Ammon's horn (tissue), 1 donor: ENCODE measurements at places on chromosomes 6 and 20.
A peak's percentile ranks its signal among the peaks of the same experiment; 100 is the strongest.

GRCh38 chr6:124823240-124824111, 138.8 kb upstream of the RNF217 start:
- DNase-seq: no peak

DNA sequence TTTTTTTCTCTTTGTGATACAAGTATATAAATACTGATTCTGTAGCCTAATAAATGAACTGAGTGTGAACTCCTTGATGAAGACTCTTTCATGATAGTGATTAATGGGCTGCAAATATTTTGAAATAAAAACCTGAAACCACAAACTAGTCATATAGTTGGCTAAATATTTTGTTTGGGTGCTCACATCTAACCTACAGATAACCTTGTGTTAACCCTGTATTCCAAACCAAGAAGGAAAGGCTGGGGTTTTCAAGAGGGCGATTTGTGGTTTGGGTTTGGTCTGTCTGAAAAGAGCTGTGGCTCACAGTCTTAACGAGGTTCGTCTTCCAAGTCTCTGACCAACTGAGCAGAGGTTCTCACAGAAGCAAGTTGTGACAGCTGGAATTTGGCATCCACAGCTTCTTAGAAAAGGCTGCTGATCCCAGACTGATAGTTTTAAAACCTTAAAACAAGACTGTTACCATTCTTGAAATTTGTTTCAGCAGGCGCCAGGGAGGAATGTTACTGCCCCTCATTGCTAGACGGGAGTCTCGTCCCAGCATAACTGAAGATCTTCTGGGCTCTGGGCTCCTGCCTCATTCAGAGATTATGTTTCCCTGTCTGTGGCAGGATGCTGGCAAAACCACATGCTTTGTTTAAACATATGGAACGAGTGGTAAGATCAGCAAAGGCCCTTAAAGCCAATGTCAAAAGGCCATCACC, 736.4 kb upstream of the MARCKS start:
- DNase-seq: no peak

- DNase-seq: no peak
These were observed 28.8 kb downstream of the FITM2 start for GRCh38 chr20:44282192-44282591.

DNA sequence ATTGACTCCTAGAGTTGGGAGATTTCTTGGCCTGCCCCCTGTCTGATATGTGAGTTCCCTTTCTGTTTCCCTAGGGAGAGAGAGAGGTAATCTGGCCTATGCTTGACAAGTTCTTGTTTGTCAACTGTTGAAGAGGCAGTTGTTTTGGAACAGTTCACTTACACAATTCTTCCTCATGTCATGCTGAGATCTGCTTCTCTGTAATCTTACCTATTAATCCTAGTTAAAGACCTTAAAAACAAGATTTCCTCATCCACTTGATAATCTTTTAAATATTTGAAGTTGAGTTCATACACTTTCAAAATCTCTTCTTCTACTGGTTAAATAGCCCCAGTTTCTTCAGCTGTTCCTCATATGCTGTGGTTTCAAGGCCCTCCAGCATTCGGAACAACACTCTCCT, 89.9 kb downstream of the FIG4 start:
- DNase-seq: no peak

GRCh38 chr20:19992996-19993908, 23.9 kb upstream of the NAA20 start:
- no peak for DNase-seq

DNA sequence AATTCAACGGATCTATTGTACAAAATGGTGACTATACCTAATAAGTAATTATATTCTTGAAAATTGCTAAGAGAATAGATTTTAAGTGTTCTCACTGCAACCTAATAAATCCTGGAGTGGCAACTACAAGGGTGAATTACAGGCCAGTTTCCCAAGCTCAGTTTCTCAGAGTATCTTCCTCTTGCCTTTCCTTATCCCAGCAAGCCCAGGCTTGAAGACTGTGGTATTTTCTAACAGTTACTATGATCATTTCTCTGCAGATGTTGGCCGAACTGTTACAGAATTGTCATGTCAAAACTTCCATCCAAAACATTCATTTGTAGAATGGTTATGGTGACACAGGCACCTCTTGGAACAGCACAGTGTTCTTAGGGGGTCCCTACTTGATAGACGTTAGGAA, 138.1 kb upstream of the PTCHD4 start:
- no peak for DNase-seq

DNA sequence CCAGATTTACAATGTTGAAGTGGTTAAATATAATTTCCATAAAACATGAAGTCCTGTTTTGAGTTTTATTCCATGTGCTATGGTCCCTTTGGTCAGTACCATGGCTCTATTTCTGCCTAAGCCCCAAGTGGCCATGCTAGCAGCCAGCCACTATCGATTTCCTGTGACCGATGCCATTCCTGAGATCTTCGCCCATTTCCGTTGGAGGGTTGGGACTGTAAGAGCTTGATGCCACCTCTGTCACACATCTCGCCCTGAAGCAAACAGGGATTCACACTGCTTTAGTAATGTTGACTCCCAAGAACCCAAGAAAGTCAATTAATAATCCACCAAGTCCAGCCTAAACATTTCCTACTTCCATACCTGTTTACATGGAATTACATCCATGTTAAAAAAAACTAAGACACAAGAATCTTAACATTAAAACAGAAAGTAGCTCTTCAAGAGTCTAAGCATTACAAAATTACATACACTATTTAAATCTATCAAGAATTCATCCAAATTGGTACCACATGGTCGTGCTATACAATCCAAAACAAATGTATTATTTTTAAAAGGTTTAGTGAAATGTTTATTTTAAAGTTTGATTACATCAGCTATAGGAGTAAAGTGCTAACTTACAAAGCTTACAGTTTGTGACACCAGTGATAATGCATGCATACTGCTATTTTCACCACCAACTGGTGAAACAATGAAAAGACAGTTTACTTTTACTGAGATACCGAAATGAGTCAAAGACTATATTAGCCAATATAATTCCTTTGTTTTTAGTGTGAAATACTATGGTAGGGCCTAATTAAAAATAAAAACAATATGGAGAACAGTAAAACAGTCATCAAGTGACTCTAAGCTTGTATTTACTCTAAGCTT, 2.5 kb downstream of the RBM39 start:
- no peak for DNase-seq

- no peak for DNase-seq
These were observed 6.5 kb downstream of the ASXL1 start for GRCh38 chr20:32364554-32365208.

GRCh38 chr20:17579369-17580039, 9.6 kb downstream of the DSTN start:
- DNase-seq: no peak

DNA sequence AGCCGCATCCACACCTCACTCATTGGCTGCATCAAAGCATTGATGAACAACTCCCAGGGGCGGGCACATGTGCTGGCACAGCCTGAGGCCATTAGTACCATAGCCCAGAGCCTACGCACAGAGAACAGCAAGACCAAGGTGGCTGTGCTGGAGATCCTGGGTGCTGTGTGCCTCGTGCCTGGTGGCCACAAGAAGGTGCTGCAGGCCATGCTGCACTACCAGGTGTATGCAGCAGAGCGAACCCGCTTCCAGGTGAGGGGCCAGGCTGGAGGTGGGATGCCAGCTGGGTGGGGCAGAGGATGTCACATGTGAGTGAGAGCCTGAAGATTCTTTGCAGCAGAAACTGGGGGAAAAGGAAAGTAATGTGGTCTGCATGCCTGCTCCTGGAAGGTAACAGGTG, 66.7 kb downstream of the MOCS1 start:
- DNase-seq: no peak

DNA sequence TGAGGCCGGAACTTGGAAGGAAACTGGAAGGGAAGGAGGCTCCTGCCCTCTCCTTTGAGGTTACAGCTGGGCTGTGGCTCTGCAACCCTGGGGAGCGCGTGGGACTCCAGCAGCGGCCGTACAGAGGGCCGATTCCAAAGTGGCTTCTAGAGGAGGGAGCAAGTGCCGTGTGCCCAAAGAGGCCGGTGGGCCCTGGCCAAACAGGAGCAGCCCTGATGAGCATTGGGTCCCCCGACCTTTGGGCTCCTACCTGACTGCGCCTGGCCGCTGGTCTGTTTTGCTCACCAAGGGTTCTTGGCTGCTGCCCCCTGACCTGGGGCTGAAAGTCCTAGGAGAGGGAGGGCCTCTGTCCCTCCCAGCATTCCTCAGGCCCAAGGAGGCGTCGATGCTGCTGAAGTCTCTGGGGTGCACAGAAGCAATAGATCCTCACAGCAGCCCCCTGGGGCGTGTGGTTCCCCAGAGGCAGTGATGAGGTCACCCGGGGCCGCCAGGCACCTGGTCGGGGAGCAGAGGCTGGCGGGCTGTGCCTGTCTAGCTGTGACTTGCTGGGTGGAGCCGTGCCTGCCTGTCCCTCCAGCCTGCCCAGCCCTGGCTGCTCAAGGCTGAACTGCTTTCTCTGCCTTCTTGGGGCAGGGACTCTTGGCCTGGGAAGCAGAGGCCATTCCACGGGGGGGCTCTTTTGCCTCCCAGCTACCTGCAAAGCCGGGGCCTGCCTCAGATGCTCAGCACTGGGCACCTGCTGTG, 9.8 kb downstream of the RBM38 start:
- no peak for DNase-seq

DNA sequence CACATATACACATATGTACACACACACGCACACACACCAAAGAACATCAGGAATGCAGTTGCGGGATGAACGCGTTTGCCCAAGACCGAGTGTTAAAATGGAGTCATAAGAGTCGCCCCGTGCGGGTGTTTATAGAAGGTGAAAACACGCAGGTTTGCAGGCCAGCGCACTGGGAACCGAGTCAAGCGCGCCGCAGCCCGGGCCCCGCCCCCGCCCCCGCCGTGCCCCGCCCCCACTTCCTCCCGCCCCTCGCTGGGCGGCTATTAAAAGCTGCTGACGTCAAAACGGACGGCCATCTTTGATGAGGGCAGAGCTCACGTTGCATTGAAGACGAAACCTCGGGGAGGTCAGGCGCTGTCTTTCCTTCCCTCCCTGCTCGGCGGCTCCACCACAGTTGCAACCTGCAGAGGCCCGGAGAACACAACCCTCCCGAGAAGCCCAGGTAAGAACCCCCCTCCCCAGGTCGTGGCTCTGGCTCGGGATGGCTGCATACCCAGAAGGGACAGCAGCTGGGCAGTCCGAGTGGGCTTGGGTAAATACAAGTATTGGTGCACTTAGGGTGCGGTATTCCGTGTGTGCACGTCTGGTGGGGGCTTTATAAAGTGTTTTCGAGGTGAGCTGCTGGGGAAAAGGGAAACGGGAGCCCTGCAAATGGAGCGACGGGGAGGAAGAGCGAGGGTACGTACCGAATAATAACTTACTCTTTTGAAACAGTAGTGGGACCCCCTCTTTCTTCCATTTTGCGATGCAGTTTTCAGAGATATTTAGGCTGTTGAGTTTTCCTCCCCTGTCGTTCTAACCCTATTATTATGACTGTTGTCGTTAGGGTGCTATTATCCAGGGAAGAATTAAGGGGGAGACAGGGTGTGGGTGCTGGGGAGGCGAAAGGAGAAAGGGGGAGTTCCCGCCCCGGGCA, at the start of gene SNAP25:
Gene SNAP25, plus strand, starts transcription at position 295 of the 916 bp plus-strand sequence. CDS start 56,662 bp downstream, outside the sequence.
- peak; percentile 92 for DNase-seq

- no peak for DNase-seq
These were observed 21.9 kb downstream of the PYGB start for GRCh38 chr20:25269833-25270170.

DNA sequence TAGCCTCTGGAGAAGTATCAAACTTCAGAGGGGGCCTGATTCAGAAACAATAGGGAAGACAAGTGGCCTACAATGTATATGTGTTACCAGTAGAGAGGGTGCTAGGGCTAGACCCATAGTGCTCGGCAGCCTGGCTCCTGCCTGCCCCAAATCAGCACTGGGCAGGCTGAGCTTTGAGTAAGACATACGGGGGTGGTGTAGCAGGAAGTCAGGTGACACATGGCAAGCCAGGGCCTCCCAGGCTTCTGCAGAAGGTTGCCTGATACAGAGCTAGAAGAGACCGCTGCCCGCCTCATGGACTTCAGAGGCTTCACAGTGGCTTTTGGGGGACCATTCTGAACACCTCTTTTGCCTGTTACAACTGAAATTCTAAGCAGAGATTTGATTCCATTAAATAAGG, 43.4 kb downstream of the RALY start:
- no peak for DNase-seq

DNA sequence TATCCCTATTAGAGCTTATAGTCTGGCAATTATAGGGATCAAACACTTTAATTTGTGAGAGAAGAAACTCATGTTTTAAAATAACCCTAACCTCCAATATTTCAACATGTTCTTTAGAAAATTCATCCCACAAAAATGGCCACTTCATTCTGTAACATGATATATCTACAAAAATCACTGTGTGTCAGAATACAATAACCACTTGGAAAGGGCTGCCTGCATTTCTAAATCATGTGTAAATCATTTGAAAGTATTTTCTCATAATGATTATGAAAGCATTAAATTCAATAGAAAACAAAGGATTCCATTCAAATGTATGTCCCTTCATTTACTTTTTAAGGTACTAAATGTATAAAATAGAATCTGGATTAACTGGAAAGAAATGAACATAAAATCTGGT, 101.4 kb upstream of the NHSL1 start:
- DNase-seq: no peak

DNA sequence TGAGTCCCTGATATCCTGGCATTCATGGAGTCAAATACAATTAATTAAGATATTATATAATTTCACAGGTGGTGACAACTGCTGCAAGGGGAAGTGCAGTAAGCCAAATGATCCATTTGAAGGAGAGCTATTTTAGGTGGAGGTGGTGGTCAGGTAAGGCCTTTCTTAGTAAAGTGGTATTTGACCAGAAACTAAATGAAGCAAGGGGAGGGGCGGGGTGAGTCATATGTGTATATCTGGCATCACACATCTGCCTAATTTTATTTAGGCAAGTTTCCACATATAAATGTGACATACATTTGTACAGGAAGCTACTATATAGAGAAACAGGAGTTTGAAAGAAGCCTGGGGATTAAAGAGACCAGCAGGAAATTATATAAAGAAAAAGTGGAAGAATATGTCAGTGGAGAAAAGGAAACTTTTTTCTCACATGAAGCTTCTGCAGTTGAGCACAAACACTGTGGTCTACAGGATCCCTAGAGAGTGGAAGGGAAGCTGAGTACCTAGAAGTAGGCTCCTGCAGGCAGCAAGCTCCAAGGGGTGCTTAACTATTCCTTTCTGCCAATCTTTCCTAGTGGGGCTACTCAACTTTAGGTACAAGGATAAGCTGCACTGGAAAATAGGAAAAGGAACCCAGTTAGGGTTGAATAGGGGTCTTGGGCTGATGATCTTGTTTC, 99.6 kb downstream of the OGFRL1 start:
- DNase-seq: no peak

DNA sequence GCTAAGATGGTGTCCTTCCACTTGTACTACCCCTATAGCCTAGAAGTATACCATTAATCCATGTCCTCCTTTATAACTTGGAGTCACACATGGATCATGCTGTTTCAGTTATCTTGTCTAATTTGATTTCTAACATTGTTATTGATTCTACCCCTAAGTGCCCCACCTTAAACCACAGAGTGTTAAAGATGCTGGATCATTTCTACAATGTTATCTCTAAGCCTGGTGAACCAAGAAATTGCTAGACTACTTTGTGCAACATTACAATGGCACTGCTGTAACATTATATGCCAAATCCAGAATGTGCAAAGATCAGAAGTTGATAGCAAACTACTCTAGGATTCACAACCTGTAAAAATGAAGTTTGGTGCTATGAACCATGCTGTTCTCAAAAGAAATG, 1.7 kb downstream of the CGA start:
- DNase-seq: no peak
